Activated B cell treated with CpG ODN at 0.5 μM for 24 hours (primary cell): ENCODE measurements at places on chromosomes 6 and 20. TPM values are rescaled to one million over a fixed set of nuclear protein-coding genes. Genes with fewer than 3 reads are reported as not detected.

- DNase-seq, result no peak
These were observed 248.6 kb downstream of the ALDH8A1 start for GRCh38 chr6:134701301-134701700.

GRCh38 chr6:124355146-124355545, 551.5 kb downstream of the NKAIN2 start:
- DNase-seq, result no peak

- no peak for DNase-seq
These were observed 1.5 kb downstream of the FAM210B start for GRCh38 chr20:56360133-56360907.

GRCh38 chr6:75775219-75775618, 26.2 kb downstream of the MYO6 start:
- DNase-seq, result no peak

- no peak for DNase-seq
These were observed 240.2 kb downstream of the KHDC1L start for GRCh38 chr6:72984981-72985665.

GRCh38 chr6:45895569-45895968, 120.1 kb downstream of the CLIC5 start:
- DNase-seq, result no peak

DNA sequence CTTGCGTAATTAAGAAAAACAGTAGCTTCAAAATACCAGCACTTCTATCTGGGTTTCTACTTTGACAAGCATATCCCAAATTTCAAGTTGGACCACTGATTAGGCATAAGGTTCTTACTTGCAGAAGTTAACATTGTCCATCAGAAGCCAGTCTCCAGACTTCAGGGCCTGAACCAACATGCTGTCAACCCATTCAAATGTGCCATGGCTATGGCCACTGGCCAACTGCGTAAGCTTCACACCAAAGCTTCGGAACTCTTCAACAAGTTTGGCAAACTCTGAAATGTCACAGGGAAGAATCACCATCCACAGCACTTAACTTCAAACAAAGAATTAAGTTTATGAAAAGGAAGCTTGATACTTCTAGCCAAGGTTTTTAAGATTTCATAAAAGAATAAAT, 78.0 kb upstream of the LYRM2 start:
- no peak for DNase-seq

GRCh38 chr6:52877168-52877567, 32.3 kb downstream of the GSTA3 start:
- no peak for DNase-seq

DNA sequence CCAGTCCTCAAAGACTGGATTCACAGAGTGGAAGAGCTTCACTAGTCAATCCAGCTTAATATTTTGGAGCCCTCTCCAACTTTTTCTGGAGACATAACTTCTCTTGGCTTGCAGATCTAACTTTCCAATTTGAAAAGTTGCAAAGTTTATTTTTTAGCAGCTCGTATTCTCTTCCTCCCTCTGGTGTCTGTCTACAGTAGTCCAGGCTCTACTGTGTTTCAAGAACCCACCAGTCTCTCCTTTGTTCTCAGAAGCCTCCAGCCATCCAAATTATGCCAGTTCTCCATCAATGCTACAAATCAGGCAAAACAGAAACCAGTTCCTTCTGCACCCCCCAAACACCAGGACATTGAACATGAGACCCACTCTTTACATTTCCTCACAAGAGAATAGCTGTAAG, 376.1 kb upstream of the OPRM1 start:
- no peak for DNase-seq

The RAD21L1 gene
- not detected in 2 replicates for total RNA-seq
